H4 (cell line): ENCODE measurements at places on chromosomes 2 and 18. TPM values are rescaled to one million over a fixed set of nuclear protein-coding genes. Genes with fewer than 3 reads are reported as not detected.

The OSBPL6 gene
- 3.9 and 10.1 TPM in 2 replicates for total RNA-seq

GRCh38 chr2:26735883-26736588, 28.0 kb upstream of the SLC35F6 start:
- no peak for DNase-seq

DNA sequence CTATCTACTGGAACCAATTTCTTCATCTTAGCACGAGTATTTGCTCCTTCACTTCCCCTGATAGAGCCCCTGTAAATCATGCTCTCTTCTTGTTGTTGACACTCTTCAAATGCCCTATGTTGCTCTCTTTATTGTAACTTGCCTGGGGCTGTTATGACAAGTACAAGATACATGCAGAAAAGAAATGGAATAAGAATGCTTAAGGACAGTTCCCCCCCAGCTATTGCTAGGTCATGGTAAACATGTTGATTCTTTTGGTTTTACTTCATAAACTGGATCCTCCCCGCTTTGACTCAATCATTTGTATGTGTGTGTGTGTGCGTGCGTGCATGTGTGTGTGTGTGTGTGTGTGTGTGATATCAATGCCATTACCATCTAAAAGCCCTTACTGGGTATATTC, 368.5 kb upstream of the CNTNAP5 start:
- DNase-seq = no peak

The NT5C1B gene
- total RNA-seq = not detected in 2 replicates
